Immature natural killer cell (primary cell): ENCODE measurements at places on chromosomes 12 and 14. TPM values are rescaled to one million over a fixed set of nuclear protein-coding genes. Genes with fewer than 3 reads are reported as not detected.

- no peak for DNase-seq
These were observed 69.6 kb upstream of the CHST11 start for GRCh38 chr12:104387190-104387589.

DNA sequence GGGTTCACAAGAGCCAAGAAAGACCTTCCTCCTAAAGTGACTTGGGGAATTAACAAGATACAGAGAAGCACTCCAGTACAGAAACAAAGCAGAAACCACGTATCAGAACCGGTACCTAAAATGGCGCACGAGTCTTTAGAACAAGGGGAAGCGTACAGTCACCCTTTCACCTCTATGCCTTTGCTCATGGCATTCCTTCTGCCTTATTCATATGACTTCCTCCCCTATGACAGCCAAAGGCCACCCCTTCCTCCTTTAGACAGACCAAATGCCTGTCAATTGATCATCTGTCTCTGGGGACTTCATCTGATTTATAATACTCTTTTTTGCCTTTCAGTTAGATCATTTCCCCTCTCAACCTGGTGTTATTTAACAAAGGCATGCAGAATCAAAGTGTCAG, 89.5 kb upstream of the OSBPL8 start:
- no peak for DNase-seq

- DNase-seq = no peak
These were observed 47.7 kb downstream of the IL31 start for GRCh38 chr12:122126342-122126635.

DNA sequence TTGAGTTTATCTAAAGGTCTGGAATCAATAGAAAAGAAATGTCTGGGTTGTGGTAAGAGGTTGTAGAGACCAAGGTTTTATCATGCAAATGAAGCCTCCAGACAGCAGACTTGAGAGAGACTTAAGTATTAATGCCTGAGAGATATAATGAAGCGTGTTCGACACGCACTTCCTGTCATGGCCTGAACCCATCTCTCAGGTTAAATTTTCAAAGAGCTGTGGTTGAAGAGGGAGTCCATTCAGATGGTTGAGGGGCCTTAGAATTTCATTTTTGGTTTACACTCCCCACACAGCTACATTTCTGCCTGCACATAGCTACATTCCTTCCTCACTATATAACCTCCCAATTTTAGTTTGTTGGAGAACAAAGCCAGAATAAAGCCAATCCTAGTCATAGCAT, 10.1 kb upstream of the CLEC12A start:
- DNase-seq = no peak

GRCh38 chr14:59028476-59029202, 159.8 kb upstream of the DAAM1 start:
- no peak for DNase-seq

The YEATS4 gene
- polyA plus RNA-seq = 26.6 TPM

The IAPP gene
- not detected for polyA plus RNA-seq

The TBX5 gene
- not detected for polyA plus RNA-seq
